NCI-H187 treated with DMSO at 0.1 percent for 48 hours (cell line): ENCODE measurements at places on chromosomes 3 and 15.

- DNase-seq: no peak
Observed at GRCh38 chr3:152319256-152319655, 50.5 kb downstream of the MBNL1 start.

DNA sequence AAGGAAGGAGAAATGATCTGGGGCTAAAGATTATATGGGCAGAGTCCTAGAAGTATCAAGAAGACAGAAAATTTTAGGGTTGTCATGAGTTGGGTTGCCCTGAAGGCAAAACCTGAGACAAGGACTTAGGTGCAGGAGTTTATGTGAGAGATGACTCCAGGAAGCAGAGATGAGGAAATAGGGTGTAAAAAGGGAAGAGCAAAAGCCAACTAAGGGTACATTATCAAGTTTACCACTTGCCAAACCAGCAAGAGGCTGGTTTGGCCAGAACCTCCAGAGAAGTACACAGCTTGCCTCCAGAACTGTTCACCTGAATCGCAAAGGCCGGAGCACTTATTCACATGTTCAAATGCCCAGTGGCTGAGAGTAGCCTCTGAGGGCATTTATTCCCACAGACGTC lies 116.7 kb downstream of the FHIT start:
- no peak for DNase-seq

DNA sequence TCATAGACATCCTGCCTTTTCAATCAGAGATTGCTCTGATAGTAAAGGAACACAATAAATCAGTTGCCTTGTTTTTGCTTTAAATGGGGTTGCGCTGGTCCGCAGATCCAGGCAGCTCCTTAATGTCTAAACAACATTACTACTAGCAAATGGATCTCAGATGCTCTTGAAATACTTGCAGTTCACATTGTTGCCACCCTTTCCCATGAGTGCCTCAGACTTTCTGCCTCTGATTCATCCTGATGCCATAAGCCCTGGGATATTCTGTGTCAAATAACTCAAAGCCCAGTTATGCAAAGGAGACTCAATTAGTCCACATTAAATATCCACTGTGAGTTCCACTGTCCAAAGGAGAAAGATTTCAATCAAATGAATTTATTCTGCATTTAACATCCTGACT lies 196.7 kb downstream of the PLCH1 start:
- no peak for DNase-seq

DNA sequence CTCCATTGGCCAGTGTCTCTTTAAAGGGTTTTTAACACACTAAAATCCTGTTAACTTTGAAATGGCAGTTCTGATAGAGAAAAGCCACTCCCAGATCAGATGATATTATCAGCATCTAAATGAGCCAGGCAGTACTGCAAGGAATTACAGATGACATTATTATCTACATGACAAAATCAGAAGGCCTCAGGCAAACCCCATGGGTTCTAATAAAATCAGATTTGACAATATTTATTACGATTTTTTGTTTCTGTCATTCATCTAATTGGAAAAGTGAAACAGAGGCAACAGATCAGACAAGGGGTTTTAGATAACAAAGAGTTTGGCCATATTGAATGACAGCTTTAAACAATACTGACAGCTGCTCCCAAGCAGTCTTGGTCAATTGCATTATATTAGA lies 112.7 kb downstream of the FEZF2 start:
- no peak for DNase-seq

GRCh38 chr15:67130673-67131601 lies 65.5 kb downstream of the SMAD3 start:
- DNase-seq: no peak

GRCh38 chr15:90650956-90651689 lies 66.0 kb upstream of the BLM start:
- DNase-seq: no peak

- no peak for DNase-seq
Observed at GRCh38 chr3:126446301-126446700, 29.4 kb downstream of the ZXDC start.

- no peak for DNase-seq
Observed at GRCh38 chr3:81692766-81693165, 68.7 kb downstream of the GBE1 start.

DNA sequence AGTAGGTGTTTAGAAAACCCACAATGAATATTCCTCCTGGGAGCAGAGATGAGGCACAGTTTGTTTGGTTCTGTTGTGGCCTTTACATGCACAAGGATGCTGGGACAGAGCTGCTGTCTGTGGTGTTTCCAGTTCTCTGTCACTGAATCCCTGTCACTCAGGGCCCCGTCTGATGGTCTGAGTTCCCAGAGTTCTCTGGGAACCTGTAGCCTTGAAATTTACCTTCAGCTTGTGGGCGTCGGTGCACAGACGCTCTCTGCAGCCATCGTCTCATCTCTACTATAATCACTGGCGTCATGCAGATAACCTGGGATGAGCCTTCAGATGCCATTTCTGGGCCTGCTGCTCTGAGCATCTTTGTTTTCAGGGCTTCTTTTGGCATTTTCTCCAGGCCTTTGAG lies 81.9 kb downstream of the LRRK1 start:
- no peak for DNase-seq

- DNase-seq: no peak
Observed at GRCh38 chr3:102059145-102059943, 210.0 kb downstream of the NFKBIZ start.

DNA sequence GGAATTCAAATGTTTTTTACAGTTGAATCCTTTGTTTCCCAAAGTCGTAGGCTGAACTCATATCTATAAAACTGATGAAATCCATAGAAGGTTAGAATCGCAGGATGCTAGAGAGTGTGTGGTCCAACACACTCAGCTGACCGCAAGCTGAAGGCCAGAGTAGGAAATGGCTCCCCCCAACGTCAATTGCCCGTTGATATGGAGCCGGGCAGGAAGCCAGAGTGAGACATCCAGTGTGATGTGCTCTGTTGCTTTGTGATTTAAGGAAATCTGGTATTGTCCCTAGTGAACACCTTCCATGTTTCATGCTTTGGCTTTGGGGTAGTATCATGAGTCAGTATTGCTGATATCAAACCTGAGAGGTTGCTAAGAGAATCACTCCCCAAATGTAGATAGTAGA lies 5.8 kb upstream of the MEX3B start:
- no peak for DNase-seq

- DNase-seq: no peak
Observed at GRCh38 chr15:73127302-73127936, 75.2 kb downstream of the NEO1 start.

DNA sequence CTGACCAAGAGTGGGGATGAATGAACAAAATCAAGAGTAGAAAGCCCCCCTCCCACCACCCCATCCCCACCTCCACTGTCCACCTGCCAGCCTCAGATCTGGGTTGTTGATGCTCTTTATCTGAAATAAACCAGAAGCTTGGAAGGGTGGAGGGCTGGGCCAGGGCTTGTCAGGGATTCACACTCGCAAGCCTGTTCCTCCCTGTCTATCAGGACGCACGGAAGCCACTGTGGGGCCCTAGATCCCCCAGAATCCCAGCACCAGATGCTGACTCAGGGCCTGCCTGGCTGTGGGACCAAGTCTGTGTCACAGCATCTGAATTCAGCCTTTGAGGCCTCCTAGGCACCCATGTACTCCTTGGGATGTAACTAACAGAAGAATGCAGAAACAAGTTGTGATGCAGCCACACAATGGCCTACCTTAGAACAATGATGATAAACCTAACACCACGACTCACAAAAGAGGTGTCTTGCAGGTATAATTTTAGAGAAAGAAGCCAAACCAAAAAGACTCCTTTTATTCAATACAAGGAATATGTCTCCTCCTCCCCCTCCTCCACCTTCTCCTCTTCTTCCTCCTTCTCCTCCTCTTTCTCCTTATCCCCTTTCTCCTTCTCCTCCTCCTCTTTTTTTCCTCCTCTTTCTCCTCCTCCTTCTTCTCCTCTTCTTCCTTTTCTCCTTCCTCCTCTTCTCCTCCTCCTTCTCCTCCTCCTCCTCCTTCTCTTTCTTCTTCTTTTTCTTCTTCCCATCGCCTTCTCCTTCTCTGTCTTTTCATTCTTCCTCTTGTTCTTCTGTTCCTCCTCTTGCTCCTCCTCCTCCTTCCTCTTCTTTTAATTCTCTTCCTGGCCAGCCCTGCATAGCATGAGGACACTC lies 234.7 kb downstream of the PLCL2 start:
- DNase-seq: no peak

- no peak for DNase-seq
Observed at GRCh38 chr3:58222161-58222724, 11.5 kb upstream of the DNASE1L3 start.

DNA sequence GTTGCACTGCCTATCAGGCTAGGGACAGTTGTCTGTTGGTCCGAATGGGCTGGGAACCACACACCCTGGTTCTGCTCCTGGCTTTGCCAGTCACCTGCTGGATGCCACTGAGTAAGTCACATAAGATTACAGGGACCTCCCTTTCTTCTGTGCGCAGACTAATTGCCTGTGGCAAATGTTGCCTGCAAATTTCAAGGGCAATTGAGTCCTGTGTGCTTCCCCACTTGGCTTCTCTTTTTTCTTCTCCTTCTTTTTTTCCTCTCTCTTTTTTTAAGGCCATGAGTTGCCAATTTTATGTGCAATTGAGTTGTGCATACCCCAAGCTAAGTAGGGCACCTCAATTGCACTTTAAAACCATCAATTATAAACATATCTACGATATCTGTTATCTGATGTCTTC lies 963.4 kb downstream of the MCTP2 start:
- DNase-seq: no peak

GRCh38 chr3:119700269-119700919 lies 2.4 kb upstream of the CFAP91 start:
- no peak for DNase-seq

DNA sequence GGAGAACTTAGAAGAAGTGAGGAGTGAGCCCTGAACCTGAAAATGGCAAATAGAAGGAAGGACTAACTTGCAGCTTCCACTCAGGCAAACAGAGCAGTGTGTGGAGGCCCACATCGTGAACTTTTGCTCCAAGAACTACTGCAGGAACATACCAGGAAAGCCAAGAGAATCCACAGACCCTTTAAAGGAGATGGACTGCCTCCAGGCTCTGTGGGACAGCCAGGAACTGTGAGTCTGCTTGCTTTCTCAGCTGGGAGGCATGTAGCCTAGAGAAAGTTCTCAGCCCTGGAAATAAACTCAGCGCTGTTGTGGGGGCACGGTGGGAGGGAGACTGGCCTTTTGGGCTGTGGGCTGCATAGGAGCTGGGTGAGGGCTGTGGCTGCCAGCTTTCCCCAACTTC lies 93.0 kb downstream of the SNRK start:
- no peak for DNase-seq

DNA sequence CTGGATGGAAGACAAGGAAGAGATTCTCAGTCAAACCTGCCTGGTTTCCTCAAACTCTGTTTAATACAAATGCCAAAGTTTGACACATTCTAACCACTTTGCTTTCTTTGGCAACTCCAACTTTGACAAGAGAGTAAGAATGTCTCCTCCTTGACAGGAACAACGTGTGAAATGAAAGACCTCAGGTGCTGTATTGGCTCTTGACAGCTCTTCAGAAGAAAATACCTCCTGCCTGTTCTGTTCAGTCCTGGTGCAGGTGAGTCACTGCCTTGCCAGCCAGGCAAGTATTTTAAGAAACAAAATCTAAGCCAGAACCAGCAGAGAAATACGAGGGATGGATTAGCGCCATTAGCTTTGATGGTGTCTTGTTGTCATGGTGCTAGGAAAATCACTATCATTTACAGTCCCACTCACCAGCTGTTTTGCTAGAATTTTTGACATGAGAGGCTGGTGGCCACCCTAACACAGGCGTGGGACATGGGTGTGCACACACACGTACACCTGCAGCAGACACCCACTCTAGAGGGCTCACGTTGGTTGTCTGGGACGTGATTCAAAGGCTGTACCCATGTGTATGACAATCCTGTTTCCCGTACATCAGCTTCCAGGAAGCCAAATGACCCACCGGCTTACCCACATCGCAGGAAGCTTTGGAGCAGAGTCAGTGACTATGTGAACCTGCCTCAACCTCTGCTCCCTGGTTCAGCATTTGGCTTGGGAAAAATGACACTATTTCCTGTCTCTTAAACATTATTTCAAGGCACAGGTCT lies 60.4 kb downstream of the CCNL1 start:
- no peak for DNase-seq

DNA sequence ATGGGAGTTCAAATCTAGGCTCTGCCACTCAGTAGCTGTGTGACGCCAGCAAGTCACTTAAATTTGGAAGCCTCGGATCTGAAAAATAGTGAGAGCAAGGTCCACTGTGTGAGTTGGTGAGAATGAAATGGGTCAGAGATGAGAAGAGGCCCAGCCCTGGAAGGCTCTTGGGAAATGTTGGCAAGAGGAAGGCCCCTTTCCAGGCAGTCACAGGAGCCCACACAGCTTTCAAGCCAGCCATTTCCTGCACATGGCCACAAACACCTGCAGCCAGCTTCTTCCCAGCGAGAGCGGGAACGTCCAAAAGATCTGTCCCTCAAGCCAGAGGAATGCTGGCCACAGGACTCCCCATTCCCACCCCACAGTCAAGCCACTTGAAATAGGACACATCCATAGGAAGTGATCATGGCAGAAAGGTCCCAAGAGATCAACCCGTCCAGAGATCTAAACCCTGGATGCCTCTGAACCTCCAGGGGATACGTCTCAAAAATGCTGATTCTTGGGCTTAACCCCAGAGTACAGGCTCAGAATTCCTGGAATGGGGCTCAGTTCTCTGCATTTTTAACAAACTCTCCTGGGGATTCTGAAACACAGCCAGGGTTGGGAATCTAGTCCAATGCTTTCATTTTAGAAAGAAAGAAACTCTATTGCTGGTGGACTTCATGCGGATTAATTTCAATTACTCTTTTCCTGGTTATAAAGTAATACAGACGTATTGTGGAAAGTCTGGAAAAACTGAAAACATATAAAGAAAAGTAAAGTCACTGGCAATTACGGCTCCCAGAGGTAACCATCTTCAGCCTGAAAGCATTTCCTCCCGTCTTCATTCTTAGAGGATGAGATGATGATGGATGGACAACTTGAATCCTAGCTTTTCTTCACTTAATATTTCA lies 35.9 kb downstream of the NTRK3 start:
- DNase-seq: no peak

DNA sequence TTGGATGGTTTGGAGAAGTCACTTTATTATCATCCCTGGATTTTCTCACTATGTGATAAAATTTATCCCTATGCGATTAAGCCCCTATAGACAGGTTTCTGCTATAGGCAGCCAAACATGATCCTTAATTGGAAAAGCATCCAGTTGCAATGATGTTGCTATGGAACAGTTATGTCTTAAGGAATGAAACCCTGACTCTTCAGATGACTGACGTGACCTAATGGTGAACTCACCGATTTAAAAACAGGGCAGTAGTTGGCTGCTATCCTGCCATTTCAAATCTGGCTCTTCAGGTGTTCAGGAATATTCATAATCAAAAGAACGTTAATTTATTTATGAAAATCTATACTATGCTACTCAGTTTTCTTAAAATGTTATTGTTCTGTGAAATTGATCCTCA lies 106.8 kb upstream of the ROBO1 start:
- no peak for DNase-seq

GRCh38 chr15:25543196-25543595 lies 104.4 kb upstream of the UBE3A start:
- DNase-seq: no peak
